Stimulated activated CD8-positive, alpha-beta memory T cell treated with anti-CD3 and anti-CD28 coated beads, Interleukin-7, amount 100 ng/mL, for 48 hours (primary cell): ENCODE measurements at places on chromosomes 4 and X.

- DNase-seq, result no peak
These were observed 72.8 kb upstream of the INTU start for GRCh38 chr4:127559981-127560380.

GRCh38 chr4:100164808-100165760 lies 25.2 kb downstream of the DDIT4L start:
- no peak for DNase-seq

DNA sequence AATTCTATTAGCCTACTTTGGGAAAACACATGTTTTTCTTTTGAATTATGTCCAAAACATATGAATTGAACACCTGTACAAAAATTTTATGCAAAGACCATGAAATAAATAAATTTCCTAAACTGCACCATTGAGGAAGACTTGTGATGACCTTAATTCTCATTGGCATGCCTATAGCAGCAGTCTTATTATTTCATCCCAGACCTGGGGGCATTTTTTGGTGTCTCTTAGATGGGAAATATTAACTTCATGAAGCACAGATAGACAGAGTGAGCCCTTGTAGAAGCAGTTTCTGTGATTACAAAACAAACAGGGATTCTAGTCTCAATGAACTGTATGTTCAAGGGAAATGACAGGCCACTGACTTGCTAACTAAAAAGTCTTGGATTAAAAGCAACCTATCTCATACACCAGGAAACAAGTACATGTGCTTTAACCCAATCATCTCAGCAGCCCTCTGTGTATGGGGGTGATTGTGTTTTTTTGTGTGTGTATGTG lies 32.0 kb upstream of the HPGD start:
- no peak for DNase-seq

DNA sequence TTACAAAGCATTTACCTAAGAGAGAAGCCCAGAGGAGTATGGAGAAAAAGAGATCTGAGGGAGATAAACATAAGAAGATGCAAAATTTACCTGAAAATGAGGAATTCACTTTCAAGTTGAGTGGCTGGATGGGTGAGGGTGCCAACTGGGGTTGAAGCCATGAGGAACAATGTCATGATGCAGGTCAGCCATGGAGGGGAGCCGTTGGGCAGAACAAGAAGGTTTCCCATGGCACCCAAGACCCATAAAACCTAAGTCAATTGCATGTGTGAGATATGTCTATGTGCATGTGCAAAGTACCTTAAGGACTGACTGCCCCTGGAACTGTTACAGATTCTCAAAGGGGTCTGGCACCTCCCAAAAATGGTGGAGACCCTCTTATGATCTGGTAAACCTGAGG lies 46.6 kb upstream of the PRRG1 start:
- DNase-seq, result no peak

- no peak for DNase-seq
These were observed 1112.1 kb upstream of the PRKX start for GRCh38 chrX:4825550-4825949.

- no peak for DNase-seq
These were observed 51.5 kb upstream of the PRPS1 start for GRCh38 chrX:107576841-107577240.

- DNase-seq, result no peak
These were observed 84.6 kb downstream of the NDST4 start for GRCh38 chr4:115028682-115029410.

- no peak for DNase-seq
These were observed 188.3 kb downstream of the SH3BGRL start for GRCh38 chrX:81390237-81390636.

DNA sequence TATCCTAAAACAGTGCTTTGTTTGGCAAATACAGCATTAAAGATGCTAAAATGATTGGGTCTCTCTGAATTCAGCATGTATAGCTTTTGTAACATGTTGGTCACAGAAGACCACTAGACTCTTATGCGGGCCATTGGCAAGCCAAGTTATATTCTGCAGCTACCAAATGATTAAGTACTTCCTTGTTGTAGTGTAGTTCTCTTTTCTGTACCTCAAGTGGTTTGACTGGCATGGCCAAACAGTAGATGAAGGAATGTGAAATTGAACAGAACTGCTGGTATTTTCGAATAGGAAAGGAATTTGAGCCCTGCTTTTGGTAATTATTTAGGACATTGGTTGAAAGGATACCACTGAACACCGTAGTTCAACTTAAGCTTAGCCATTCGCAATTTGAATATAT lies 193.9 kb upstream of the GPC4 start:
- no peak for DNase-seq

DNA sequence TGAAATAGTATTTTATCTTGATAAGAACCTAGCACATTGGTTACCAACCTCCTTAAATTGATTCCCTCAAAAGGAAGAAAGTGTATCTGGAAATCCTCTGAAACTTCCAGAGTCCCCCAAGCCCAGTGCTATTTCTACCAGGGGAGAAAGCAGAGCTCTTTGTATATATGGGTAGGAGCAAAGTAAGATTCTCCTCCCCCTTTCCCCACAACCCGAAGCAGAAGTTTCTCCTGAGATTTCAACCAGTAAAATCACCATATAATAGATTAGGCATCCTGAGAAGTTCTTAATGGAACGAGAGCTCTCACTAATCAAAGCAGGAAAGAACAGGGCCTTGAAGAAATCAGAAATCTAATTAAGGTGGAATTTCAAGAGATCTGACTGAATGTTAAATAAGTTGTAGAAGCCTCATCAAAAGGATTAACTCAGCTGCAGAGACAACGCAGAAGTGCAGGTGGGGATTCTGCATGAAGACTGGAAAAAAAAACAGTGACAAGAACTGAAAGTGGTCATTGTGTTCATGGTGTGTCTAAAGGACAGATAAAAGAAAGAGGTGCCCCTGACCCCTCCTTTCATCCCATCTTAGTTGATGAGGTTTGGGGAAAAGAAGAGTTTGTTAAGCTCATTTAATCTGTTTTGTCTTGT lies 39.1 kb downstream of the VSIG4 start:
- DNase-seq, result no peak

GRCh38 chr4:2287594-2287915 lies 25.6 kb upstream of the MXD4 start:
- DNase-seq, result no peak

DNA sequence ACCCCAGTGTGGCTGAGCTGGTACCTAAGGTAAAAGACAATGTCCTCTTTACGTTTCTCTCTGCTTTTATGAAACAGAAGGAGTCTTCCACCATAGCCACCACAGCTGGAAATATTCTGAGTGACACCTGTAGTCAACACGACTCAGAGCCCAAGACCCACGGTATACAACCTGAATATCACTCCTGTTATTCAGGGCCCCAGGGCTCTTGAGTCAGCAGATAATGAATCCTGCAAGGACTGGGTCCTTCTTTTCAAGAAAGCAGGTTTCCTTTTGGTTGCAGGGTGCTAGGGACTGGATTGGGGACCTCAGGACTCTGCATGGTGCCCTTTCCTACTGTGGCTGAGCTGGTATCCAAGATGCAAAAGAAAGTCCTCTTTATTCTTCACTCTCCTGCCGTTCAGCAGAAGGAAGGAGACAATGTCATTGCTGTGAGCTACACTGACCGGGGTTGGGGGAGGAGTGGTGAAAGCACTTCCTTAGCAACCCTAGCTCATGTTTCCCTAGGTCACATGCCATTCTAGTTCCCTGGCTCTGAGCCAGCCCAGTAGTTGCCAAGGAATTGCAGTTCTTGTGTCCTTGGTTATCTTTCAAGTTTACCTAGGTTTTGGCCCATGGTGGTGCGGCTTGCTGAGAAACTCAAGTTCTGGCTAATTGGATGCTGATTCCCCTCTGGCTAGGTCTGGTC lies 23.7 kb upstream of the UNC5C start:
- no peak for DNase-seq

- DNase-seq, result no peak
These were observed 175.3 kb downstream of the MAML3 start for GRCh38 chr4:139978692-139979091.

DNA sequence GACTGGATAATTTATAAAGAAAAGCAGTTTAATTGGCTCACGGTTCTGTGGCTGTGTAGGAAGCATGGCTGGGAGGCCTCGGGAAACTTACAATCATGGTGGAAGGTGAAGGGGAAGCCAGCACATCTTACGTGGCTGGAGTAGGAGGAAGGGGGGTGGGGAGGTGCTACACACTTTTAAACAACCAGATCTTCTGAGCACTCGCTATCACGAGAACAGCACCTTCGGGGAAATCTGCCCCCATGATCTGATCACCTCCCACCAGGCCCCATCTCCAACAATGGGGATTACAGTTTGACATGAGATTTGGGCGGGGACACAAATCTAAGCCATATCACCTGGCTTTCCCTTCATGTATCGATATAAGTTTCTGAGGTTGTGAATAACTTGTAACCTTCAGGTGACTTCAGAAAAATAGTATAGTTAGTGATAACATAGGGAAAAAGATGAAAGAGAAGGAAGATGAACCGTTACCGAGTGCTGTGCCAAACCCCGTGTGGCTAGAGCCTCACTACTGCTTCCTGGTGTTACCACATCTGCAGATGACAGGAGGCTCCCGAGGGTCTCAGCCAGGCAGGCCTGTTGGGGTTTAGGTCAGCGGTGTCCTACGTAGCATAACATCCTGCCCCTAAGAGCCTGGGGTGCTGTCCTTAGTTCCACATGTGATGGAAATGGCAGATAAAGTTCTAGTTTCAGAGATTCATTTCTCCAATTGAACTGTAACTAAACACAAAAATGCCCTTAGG lies 103.5 kb downstream of the TNIP2 start:
- DNase-seq, result no peak

GRCh38 chrX:153999359-154000037 lies 20.2 kb downstream of the IRAK1 start:
- DNase-seq, result no peak

GRCh38 chrX:101745046-101745445 lies 85.4 kb upstream of the ARMCX2 start:
- DNase-seq, result no peak

DNA sequence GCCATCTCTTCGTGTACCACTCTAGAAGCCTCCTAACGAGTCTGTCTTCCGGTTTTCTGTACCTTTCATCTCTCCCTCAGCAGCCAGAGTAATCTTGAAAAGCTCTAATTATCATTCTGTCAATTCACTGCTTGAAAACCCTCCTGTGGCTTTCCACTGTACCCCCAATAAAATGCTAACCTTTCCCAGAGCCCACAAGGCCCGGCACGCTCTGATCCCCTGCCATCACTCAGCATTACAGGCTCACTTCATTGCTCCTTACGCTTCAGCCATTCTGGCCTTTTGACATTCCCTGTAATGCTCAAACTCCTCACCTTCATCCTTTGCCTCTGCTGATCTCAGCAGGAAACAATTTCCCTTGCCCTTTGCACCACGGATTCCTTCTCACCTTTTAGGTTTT lies 112.9 kb downstream of the ARHGAP10 start:
- DNase-seq, result no peak

- DNase-seq, result no peak
These were observed 24.0 kb downstream of the RASGEF1B start for GRCh38 chr4:81447566-81448229.

GRCh38 chr4:102535398-102536082 lies 34.4 kb downstream of the NFKB1 start:
- no peak for DNase-seq

GRCh38 chr4:8384397-8385060 lies 56.0 kb downstream of the ACOX3 start:
- DNase-seq, result no peak

- no peak for DNase-seq
These were observed 46.6 kb downstream of the MAP7D3 start for GRCh38 chrX:136204571-136204970.

- no peak for DNase-seq
These were observed 74.9 kb downstream of the TBL1X start for GRCh38 chrX:9539605-9540387.

GRCh38 chr4:154189346-154189745 lies 302.3 kb downstream of the DCHS2 start:
- DNase-seq, result no peak

GRCh38 chr4:72843466-72843865 lies 226.1 kb downstream of the COX18 start:
- DNase-seq, result no peak

- no peak for DNase-seq
These were observed 105.9 kb downstream of the DDX60 start for GRCh38 chr4:168212656-168213055.

DNA sequence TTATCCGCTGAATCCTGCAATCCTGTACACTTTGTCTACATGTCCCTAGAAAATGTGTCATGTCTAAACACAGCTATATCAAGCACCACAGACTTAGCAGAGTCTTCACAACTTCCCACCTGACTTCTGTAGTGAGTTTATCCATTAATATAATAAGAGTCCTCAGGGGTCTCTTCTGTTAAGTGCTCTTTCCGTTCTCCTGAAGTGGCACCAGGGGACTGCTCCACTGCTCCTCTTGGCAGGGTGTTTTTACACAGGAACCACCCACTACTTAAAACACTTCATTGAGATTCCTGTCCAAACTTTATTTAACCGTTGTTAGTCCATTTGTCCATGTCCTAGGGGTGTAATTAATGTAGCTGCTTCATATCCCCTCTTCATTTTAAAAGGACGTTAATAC lies 1000.4 kb downstream of the STPG2 start:
- DNase-seq, result no peak

DNA sequence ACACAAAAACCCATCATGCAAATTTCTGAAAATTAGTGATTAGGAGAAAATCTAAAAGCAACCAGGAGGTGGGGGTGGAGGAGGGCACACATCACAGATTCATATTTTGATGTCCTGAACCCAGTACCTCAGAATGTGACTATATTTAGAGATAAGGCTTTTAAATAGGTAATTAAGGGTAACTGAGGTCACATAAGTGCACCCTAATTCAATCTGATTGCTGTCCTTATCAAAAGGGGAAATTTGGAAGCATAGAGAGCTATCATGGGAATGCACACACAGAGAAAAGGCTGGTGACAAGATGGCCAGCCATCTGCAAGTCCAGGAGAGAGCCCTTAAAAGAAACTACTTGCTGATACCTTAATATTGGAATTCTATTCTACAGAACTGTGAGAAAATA lies 281.8 kb upstream of the UGT8 start:
- no peak for DNase-seq

GRCh38 chrX:69019073-69019890 lies 146.0 kb downstream of the PJA1 start:
- DNase-seq, result no peak

DNA sequence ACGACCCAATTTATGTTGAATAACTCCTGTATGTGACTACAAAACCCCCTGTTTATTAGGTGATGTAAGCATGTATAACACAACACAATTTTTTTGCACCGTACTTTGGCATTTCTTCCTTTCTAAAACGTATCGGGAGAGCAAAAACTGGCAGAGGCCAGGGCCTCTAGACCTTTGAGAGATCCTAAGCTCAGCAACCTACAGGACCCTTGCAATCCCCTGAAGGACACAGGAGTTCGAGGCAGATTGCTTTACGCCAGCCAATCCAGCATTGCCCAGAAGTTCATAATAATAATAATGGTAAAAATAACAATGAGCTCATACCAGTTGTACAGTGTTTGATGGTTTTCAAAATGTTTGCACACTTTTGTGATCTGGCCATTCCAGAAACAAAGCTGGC lies 7.7 kb downstream of the NKX3-2 start:
- DNase-seq, result no peak

GRCh38 chrX:115940888-115941332 lies 229.6 kb upstream of the AGTR2 start:
- no peak for DNase-seq

- no peak for DNase-seq
These were observed 659.8 kb downstream of the RAPGEF2 start for GRCh38 chr4:159762672-159763071.
